ENCODE measurements at places on chromosomes 2 and 18. TPM values are rescaled to one million over a fixed set of nuclear protein-coding genes. Genes with fewer than 3 reads are reported as not detected.

- no peak for DNase-seq
Observed at GRCh38 chr2:214830794-214831346, 21.4 kb upstream of the BARD1 start.

DNA sequence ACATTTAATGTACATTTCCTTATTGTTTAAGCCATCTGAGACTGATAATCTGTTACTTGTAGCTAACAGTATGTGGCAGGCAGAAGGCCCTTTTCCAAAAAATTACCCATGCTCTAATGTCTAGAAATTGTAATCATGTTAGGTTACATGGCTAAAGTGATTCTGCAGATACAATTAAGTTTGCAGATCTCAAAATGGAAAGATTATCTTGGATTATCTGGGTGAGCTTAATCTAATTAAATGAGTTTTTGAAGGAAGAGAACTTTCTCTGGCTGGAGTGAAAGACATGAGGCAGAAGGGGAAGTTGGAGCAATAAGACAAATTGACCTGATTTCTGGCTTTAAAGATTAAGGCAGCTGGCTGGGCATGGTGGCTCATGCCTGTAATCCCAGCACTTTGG, 76.3 kb downstream of the MBD2 start:
- no peak for DNase-seq

Gene KCNJ13
- not detected for total RNA-seq

Gene LRRC30
- not detected for total RNA-seq

GRCh38 chr2:134300585-134300984, 46.7 kb downstream of the MGAT5 start:
- no peak for DNase-seq

Gene DNAJC27
- total RNA-seq, result 23.0 TPM

DNA sequence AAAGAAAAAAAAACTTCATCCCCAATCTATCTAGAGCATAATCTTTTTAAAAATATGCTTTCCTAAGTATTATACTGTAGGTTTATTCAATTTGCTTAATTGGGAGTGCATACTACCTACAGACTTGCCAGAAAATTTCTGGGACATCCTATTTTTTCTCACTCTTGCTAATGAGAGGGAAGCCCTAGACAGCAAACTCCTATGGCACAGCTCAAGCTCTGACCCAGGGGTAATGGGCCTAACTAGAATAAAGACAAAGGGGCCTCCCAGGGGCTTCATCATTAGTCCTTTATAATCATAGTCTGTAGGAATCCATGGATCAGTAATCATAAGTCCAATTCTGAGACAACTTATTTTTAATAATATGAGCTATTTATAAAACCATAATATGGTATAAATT, 142.6 kb upstream of the ITGA4 start:
- no peak for DNase-seq

Gene ZAP70
- 4.5 TPM for total RNA-seq

DNA sequence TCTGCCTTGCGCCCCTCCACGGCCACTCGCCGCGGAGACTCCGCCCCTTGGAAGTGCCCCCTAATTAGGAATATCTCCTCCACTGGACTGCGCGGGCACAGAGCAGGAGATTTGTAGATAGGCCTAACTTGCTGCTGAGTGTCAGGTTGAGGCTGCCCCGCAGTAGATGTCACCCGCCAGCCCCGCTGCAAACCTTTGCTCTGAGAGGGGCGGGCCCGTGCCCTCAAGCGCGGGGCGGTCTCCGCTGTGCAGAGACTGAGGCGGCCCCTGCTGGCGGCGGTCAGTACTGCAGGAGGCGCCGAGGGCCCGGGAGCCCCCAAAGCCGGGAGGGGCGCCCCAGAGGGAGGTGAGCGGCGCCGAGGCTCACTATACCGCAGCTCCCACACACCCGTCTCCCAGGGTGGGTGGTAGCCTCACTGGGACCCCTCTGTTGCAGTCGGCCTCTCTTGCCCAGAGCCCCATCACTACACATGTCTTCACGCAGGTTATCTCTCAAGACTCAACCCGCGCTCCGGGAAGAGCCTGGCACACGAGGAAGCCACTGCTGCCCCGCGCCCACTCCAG, 2.9 kb upstream of the NEURL3 start:
- DNase-seq, result peak; percentile 87

Gene SLC4A5
- total RNA-seq, result 12.6 TPM

DNA sequence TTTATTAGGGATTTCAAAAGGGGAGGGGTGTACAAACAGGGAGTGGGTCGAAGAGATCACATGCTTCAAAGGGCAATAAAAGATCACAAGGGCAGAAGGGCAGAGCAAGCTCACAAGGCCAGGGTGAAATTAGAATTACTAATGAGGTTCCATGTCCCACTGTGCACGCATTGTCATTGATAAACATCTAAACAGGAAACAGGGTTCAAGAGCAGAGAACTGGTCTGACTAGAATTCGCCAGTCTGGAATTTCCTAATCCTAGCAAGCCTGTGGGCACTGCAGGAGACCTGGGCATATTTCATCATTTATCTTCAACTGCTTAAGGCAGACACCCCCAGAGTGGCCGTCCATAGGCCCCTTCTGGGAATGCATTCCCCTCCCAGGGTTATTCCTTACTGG, 408.2 kb downstream of the ZNF804A start:
- DNase-seq, result no peak

Gene GALM
- total RNA-seq, result 14.6 TPM

DNA sequence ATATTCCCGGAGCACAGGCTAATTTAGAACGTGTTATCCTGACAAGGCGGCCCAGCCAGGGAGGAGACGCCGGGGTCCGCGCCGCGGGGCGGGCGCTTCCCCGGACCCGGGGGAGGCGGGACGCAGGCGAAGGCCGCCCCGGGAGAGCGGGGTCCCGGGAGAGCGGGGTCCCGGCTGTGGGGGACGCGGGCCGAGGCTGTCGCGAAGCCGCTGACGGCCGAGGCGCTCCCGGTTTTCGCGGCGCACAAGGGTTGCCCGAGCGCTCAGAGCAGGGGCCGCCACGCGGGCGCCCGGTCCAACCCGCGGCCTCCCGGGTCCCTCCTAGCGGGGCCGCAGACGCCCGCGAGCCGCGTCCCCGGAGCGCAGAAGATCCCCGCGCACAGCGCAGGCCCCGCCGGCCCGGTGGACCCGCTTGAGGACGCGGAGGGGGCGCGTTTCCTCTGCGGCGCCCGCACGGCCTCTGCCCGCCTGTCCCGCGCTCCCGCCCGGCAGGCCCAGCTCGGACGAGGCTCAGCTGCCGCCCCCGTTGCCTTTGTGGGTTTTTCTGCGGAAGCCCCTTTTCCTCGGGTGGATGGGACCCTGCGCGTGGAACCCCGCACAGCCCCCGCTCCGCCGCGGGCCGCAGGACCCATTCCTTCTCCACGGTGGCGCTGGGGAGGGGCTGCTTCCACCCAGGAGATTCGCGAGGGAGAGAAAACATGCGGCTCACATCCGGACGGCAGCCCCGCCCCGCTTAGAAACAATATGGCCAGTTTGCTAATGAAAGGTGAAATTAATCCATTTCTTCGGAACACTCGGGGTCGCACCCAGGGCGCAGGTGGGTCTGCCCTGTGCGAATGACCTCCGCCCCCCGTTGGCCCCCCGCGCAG, 9.6 kb upstream of the KCNG2 start:
- peak; percentile 49 for DNase-seq

Gene CXCR1
- 4.9 TPM for total RNA-seq

GRCh38 chr2:126518196-126518595, 137.8 kb upstream of the GYPC start:
- DNase-seq, result no peak

DNA sequence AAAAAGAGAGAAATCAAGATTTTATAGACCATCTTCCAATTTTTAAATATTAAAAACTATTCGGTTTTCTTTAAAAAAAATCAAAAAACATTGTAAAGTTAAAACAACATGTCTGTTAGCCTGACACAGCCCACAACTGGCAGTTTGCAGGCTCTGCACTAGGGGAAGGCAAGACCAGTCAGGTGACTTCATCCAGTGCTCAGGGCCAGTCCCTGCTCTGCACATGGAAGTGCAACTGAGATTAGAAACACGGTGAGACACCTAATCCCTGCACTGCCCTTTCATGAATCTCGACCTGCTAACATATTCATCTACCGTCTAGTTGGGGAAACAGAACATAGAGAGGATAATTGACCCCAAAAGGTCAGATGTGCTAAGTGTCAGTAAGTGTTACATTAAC, 135.2 kb downstream of the BARD1 start:
- DNase-seq, result no peak

- no peak for DNase-seq
Observed at GRCh38 chr2:40483549-40484243, 31.8 kb upstream of the SLC8A1 start.

DNA sequence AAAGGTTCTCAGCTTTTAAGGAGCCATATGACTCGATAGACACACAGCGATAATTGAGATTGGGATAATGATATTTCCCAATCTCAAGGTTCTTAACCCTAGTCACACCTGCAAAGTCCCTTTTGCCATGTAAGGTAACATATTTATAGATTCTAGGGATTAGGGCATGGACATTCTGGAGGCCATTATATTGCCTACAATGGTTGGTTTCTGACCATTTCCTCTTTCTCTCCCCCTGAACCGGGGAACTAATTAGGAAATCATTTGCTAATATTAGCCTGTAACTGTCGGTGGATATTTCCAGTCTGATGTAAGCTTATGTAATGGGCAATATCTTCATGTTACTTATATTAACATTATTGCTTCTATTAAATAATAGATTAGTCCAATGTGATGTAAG, 40.8 kb upstream of the ARHGAP15 start:
- no peak for DNase-seq

DNA sequence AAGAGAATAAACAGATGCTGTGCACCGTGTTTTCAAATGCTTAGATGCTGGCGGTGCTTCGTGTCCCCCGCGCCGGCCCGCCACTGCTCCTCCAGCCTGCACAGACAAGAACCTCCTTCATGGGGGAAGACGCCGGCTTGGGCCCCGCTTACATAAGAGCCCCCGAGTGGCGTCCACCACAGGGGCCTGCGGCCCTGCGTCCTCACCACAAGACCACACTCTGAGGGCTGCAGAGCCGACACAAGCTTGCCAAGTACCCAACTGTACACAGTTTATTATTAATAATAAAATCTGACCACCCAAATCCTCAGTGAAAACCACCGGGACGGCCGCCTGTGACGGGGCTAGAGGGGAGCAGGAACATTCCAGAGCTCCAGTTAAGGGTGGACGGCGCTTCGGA, 232.2 kb downstream of the HDAC4 start:
- peak; percentile 57 for DNase-seq

Gene DCDC2C
- 4.6 TPM for total RNA-seq

- no peak for DNase-seq
Observed at GRCh38 chr2:216657980-216658379, 24.8 kb downstream of the IGFBP2 start.

DNA sequence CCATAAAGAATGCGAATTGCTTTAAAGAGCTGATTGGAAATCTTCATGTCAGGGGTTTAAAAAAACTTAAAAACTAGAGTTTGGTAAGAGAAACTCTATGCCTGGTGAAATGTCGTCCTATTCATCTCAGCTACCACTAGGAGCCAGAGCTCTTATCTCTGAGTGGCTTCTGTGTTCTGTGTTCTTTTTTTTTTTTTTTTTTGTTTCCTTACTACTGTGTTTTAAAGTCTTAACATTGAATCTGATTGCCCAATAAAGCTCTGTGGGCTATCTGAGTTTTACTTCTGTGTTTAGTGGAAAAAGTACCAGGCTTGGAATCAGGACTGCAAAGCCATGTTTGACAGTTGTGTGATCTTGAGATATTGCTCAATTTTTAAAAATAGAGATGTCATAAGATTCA, 494.8 kb downstream of the RIT2 start:
- DNase-seq, result no peak

GRCh38 chr2:102059151-102059550, 67.4 kb downstream of the IL1R2 start:
- no peak for DNase-seq

Gene ACTR2
- 187 TPM for total RNA-seq

GRCh38 chr2:226383461-226383860, 416.2 kb downstream of the IRS1 start:
- no peak for DNase-seq

DNA sequence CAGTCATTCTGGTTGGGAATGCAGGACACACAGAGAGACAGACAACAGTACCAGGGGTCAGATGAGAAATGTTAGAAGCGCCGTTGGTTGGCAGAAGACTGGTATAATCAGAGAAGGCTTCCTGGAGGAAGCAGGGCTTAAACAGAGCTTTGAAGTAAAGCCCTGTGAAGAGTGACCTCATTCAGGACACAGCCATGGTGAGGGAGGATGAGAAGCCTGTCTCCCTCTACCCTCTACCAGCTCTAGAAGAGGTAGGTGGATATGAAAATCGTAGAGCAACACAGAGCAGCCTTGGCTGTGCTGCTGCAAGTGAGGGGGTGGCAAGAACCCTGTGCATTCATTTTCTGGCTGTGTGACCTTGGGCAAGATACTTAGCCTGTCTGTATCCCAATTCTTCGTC, 14.2 kb downstream of the TET3 start:
- no peak for DNase-seq

GRCh38 chr2:127632592-127633489, 13.1 kb upstream of the GPR17 start:
- DNase-seq, result no peak

GRCh38 chr2:12715258-12716031, 1.3 kb upstream of the TRIB2 start:
- DNase-seq, result no peak

Gene IMMT
- total RNA-seq, result 60.0 TPM

GRCh38 chr2:11477994-11478393, 12.0 kb upstream of the E2F6 start:
- peak; percentile 97 for DNase-seq

Gene HK2
- 15.7 TPM for total RNA-seq

DNA sequence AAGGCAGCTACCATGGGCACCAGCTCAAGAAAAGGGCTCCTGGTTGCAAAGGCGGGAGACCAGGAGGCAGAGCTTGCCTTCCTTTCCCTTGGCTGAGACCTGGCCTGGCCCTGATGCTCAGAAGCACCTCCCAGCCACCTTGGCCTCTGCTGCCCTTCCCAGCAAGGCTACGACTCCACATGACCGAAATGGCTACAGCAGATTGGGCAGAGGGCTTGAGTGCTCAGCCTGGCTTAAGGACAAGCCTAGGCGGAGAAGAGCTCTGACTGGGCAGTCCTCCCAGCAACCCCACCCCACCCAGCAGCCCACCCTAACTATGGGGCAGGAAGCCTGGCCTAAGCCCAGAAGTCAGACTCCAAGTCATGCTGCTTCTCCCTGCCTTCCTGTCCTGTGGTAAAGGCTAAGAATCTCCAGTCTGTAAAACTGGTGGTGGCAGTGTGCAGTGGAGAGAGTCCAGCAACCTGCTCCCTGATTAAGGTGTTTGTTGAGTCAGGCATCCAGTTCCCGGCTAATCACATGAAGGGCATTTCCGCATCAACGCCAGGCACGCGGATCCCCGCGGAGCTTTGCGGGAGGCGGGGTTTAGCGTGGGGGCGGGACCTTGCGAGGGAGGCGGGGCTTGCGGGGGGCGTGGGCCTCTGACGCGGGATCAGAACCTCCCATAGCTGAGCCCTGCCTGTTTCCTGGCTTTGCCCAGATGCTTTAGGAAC, 256.0 kb downstream of the BCL11A start:
- DNase-seq, result no peak

- peak; percentile 72 for DNase-seq
Observed at GRCh38 chr2:12819103-12819475, 102.4 kb downstream of the TRIB2 start.

Gene SLC25A52
- total RNA-seq, result not detected
